ENCODE measurements at places on chromosomes 13 and 19. TPM values are rescaled to one million over a fixed set of nuclear protein-coding genes. Genes with fewer than 3 reads are reported as not detected.

GRCh38 chr19:18612772-18613588 is at the start of gene TMEM59L:
TMEM59L (plus strand) TSS chr19:18612870; CDS start chr19:18612959, 89 bp downstream.
- no peaks in the 10 kb centered on the region for H3K36me3 ChIP-seq
- H3K4me3 ChIP-seq = peak within 1 kb of the TSS; percentile 49
- no peak within 1 kb of the TSS for H3K27ac ChIP-seq
- peaks cover 18% of the 10 kb centered on the region for H3K4me1 ChIP-seq

DNA sequence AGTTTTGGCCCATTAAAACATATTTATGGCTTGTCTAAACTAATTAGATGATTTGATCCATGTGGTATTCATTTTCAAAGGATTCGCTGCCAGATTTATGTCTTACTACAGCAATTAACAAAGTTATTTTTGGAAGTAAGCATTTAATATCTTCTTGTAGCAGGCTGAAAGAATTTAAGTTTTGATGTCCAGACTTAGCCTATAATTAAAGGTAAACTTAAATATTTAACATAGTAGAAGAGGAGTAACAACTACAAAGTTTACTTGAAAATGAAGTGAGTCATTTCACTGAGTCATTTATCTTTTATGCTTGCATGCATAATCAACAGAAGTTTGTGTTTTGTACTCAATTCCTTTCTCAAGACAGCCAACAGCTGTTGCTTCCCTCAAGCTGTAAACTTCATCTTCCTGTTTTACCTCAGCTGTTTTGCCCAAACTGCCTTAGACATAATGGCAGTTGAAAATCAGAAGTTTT is 58.1 kb downstream of the EDNRB start:
- no peaks in the 10 kb centered on the region for H3K4me1 ChIP-seq
- no peaks in the 10 kb centered on the region for H3K27me3 ChIP-seq
- no peak for DNase-seq
- H3K36me3 ChIP-seq = no peaks in the 10 kb centered on the region

GRCh38 chr19:8361921-8362793 is 1.8 kb upstream of the ANGPTL4 start:
- peak overlapping the region; percentile 80 for H3K27ac ChIP-seq
- no peaks in the 10 kb centered on the region for H3K36me3 ChIP-seq
- peak; percentile 97 for DNase-seq
- no peaks in the 10 kb centered on the region for H3K27me3 ChIP-seq

DNA sequence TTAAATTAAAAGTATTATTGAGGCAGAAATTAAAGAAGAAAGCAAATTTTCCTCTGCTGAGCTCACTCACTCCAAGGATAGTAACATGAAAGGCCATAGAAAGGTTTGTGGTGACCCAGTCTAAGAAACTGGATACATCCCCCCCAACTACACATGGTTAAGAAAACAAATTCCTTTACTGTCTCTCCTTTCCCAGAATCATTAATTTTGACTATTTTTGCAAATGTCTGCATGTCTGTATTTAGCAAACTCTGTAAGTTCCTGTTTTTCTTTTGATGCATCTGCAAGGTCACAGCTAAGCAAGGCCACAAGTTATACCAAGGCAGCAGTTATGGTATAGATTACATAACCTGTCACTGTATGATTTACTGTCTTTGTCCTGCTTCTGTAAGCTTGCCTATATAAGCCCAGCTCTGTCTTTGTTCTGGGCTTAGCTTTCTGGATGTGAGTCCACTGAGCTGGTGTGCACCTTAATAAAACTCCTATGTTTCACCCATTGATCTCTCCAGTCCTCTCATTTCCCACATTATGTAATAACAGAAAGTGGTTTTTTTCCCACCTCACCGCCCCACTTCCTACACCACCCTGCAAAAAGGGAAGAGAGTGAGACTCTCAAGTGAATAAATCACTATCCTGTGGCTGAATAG is 8.5 kb upstream of the ZNF83 start:
- no peaks in the 10 kb centered on the region for H3K27me3 ChIP-seq
- no peak overlapping the region for H3K27ac ChIP-seq
- peaks cover 9% of the 10 kb centered on the region for H3K36me3 ChIP-seq
- H3K4me1 ChIP-seq = no peaks in the 10 kb centered on the region

- H3K4me3 ChIP-seq = no peak overlapping the region
- DNase-seq = no peak
- peaks cover 6% of the 10 kb centered on the region for H3K4me1 ChIP-seq
- no peak overlapping the region for H3K27ac ChIP-seq
Observed at GRCh38 chr13:31824705-31825517, 85.6 kb downstream of the RXFP2 start.

DNA sequence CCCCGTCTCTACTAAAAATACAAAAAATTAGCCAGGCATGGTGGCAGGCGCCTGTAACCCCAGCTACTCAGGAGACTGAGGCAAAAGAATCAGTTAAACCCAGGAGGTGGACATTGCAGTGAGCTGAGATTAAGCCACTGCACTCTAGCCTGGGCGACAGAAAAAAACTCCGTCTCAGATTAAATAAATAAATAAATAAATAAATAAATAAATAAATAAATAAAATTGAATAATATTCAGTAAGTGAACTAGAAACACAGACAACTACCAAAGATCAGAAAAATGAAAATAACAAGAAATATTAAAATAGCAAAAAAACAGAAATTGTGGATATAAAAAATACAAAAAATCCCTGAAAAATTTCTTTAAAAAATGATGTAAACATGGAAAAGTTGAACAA is 172.4 kb downstream of the ZNF486 start:
- no peak for DNase-seq
- H3K4me1 ChIP-seq = no peaks in the 10 kb centered on the region
- no peaks in the 10 kb centered on the region for H3K27me3 ChIP-seq
- no peaks in the 10 kb centered on the region for H3K36me3 ChIP-seq

DNA sequence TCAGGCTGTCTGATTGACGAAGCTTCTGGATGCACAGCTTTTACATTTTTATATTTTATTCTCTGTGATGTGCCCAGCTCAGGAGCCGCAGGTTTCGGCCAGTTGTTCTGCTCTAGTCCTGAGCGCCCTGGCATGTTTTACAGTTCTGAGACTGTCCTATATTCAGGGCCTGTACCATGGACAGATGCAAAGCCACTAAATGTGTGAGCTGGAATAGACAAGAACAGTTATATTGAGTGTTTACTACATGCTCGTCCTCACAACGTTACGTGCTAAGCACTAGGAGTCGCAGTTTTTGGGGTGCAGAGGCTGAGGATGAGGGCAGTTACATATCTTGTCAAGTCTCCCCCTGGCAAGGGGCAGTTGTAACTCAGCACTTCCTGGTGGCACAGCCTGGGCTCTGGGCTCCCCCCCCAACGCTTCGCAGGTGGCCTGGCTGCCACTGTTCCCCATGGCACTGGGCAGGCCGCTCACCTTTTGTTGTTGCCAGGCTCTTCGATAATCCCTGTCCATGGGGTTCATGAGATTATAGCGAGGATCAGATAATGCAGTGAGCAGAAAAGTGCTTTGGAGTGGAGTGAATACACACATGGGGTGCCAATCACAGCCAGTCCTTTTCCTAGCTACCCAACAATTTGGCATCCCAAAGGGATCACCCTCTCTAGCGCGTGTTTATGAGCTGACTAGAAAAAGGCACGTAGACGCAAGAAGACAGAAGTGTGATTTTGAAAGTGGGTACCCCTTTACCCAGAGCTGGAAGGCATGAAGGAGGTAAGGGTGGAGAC is 23.5 kb downstream of the ARL11 start:
- H3K36me3 ChIP-seq = no peaks in the 10 kb centered on the region
- no peak overlapping the region for H3K27ac ChIP-seq
- no peak for DNase-seq
- H3K27me3 ChIP-seq = no peaks in the 10 kb centered on the region

GRCh38 chr19:38644719-38645118 is 2.7 kb upstream of the ACTN4 start:
- H3K27ac ChIP-seq = no peak overlapping the region
- H3K4me1 ChIP-seq = peaks cover 23% of the 10 kb centered on the region
- no peak overlapping the region for H3K4me3 ChIP-seq
- H3K27me3 ChIP-seq = no peaks in the 10 kb centered on the region

ZNF600 gene
- total RNA-seq = 1.7 TPM

CYP4F11 gene
- total RNA-seq = 0.10 TPM

SLC44A2 gene
- total RNA-seq = 70.5 TPM
